ENCODE measurements at places on chromosomes 13 and 19.

- DNase-seq: no peak
Observed at GRCh38 chr13:78102121-78102677, 183.6 kb upstream of the EDNRB start.

- DNase-seq: peak; percentile 30
Observed at GRCh38 chr19:17749912-17750317, 1.4 kb upstream of the FCHO1 start.

DNA sequence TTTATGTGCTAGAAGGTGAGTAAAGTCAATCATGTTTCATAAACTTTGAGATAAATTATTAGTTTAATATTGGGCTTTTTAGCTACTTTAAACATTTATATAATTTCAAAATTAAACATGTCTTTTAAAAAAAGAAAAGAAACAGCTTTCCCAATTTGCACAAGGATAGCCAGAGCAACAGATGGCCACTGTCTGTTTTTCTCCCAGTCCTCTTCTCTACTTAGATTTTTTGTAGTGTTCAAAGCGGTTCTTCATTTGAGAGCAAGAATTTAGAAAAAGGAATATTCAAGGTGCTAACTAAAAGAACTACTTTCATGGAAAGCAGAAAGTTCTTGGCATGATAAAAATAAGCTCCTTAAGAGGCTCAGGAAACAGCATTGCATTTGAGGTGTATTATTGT is 128.3 kb upstream of the MIR17HG start:
- no peak for DNase-seq

DNA sequence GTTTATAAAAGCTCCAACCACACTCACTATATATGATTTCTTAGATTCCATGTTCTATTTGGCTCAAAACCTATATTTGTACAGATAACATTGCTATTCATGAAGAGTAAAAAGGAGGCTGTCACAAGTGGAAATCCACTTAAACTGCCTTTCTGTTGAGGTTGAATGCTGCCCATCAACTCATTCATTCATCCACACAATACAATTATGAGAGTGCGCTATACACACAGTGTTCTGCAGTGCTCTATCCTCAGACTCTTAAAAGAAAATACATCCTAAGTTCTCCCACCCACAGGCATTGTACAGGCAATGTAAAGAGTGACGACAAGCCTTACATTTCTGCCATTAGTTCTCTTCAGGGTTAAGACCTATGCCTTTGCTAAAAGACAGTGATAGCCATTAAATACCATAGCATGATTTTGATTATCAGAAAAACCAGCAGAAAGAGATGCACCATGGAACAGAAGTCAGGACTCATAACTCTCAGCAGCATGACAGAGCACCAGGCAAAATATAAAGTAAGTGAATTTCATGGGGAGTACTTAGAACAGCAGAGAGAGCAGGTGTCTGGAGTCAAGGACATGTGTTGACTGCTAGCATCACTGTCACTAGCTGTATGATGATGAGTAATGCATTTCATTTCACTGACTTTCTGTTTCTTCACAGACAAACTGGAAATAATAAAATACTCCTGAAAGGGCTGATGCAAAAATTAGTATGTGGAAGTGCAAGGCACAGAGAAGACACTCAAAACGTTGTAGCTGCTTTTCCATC is 218.0 kb downstream of the RBM26 start:
- DNase-seq: no peak

DNA sequence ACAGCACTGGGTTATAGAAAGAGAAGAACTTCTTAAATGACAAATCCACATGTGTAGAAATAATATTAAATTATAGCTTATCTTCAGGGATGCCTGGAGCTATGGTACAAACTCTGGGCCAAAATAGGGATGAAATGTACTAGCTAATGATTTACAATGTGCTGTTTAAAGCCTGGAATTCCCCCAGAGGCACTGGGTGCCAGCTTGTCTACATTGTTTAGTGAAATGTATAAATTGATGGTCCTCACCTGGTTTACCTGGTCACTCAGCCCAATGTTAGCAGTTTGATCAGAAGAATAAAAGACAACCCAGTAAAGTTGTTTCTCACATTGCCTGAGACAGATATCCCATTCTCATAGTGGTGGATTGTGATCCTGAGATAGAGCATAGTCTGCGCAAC is 597.2 kb downstream of the DIAPH3 start:
- DNase-seq: no peak

GRCh38 chr13:79901336-79901735 is 420.4 kb downstream of the NDFIP2 start:
- DNase-seq: no peak

GRCh38 chr19:51036519-51036918 is 1.7 kb upstream of the KLK12 start:
- no peak for DNase-seq

GRCh38 chr19:38975214-38975860 is at the start of gene FBXO17:
TSS of gene FBXO17 (minus strand) at chr19:38975742. CDS start at chr19:38950319, 25,423 bp downstream.
- DNase-seq: no peak

DNA sequence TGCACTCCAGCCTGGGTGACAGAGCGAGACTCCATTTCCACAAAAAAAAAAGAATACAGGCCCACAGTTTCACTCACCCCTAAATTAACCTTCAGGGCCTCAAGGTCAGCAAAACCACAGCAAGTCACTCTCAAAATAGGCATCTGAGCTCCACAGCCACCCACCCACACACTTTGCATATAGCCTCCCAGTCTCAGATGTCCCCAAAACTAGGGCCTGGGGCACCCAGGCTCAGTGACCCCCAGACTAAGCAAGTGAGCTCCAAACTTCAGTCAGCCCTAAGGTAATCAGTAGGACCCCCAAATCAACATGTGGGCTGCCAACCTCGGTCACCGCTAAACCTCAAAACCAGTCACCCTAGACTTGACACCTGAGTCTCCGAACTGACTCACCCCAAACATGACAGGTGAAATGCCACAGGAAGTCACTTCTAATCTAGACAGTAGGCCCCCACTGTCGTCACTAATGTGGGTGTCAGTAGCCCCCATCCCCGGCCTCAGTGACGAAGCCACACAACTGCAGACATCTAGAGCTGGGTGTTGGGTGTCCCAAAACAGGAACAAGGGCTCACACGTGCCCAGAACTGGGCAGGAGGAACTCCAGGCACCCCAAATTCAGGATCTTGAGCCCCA is 13.9 kb downstream of the RABAC1 start:
- peak; percentile 90 for DNase-seq

DNA sequence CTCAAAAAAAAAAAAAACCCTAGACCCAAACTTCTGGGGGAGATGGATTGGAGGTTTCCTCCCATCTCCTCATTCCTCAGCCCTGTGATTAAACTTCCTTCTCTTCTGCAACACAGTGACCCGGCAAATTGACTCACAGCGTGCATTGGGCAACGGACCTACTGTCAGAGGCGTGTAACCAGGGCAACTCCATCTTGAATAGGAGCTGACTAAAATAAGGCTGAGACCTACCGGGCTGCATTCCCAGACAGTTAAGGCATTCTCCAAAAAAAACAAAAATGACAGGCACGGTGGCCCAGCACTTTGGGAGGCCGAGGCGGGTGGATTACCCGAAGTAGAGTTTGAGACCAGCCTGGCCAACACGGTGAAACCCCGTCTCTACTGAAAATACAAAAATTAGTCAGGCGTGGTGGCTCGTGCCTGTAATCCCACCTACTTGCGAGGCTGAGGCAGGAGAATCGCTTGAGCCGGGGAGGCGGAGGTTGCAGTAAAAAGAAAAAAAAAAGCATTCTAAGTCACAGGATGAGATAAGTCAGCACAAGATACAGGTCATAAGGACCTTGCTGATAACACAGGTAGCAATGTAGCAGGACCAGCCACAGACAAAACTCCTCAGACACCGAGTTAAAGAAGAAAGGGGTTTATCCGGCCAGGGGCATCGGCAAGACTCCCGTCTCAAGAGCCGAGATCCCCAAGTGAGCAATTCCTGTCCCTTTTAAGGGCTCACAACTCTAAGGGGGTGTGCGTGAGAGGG is 5.4 kb upstream of the NLRP7 start:
- DNase-seq: no peak

GRCh38 chr13:32734511-32734910 is 148.3 kb downstream of the PDS5B start:
- DNase-seq: no peak

DNA sequence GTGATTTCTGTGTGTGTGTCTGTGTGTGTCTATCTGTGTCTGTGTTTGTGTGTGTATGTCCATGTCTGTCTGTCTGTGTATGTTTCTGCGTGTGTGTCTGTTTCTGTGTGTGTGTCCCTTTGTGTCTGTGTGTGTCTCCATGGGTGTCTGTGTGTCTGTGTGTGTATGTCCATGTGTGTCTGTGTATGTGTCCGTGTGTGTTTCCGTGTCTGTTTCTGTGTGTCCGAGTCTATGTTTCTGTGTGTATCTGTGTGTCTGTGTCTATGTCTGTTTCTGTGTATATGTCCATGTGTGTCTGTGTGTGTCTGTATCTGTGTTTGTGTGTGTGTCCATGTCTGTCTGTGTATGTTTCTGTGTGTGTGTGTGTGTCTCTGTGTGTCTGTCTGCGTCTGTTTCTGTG is 276.3 kb upstream of the SOX1 start:
- DNase-seq: no peak

GRCh38 chr13:67140006-67140405 is 90.1 kb downstream of the PCDH9 start:
- DNase-seq: no peak

DNA sequence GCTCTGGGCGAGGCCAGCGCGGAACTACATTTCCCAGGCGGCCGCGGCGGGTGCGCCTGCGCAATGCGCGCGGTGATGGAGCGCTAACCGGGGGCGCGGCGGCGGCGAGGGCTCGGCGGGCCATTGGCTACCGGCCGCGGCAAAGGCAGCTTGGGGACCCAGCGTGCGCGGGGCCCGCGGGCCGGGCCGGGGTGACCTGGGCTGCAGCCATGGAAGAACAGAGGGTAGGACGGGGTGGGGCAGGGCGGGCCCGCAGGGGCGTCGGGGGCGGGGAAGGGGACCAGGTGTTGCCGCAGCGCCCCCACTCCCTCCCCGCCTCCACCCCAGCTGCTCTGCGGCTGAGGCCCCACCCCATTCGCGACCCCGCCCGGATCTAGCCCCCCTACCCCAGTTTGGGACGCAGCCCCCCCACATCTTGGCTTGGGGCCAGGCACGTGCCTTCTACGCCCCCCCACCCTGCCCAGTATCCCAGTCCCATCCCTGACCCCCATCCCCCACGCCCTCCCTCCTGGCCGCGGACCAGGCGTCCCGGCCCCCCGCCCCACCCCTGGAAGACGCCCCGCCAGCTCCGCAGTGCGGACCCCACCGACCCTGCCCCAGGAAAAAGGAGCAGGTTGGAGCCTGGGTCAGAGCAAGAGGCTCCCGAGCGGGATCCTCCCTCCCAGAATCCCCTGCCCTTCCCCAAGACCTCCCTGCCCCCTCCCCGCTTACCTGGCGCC is at the start of gene FSD1:
TSS of gene FSD1 (plus strand) at position 61 of the 719 bp plus-strand sequence. CDS start at position 210, 149 bp downstream.
- peak; percentile 43 for DNase-seq

- DNase-seq: no peak
Observed at GRCh38 chr19:50818859-50819472, 4.6 kb downstream of the KLK1 start.

DNA sequence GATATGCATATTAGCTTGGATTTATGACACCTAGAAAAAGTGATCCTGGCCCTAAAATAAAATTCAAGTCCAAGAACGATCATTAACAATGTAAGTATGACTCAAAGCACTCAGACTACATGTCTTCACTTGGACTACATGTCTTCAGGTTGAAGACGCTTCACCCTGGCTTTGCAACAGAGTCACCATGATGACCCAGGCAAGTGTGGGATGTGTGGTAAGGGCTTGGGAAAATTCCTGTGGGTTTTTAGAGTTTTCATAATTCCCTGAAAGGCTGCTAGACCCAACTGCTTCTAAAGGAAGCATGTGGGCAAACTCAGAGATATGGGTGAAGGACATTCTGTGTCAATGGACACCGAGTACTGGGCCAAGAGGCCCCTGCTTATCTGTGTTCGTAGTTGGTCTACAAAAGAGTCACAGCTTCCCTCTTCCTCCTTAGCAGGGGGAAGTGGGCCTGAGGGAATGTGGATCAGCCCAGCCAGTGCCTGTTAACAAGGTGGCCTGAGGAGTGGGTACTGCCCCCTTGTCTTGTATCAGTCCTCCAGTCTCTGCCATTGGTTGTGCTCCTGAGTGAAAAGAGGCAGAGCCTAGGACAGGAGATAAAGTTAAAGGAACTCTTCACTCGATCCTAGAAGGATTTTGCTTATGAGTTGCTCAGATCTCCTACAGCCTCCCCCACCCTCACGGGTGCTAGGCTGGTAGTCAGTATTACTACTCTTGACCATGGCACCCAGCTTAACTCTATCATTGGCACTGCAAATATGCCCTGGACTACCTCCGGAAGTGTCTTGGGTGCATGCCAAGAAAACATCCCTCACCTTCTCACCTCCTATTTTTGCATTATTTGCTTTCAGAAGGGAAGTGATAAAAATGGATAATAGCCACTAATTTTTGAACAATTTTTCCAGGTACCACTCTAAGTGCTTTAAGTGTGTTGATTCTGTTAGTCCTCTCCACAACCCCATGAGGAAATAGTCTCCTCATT is 406.3 kb downstream of the COG6 start:
- no peak for DNase-seq

DNA sequence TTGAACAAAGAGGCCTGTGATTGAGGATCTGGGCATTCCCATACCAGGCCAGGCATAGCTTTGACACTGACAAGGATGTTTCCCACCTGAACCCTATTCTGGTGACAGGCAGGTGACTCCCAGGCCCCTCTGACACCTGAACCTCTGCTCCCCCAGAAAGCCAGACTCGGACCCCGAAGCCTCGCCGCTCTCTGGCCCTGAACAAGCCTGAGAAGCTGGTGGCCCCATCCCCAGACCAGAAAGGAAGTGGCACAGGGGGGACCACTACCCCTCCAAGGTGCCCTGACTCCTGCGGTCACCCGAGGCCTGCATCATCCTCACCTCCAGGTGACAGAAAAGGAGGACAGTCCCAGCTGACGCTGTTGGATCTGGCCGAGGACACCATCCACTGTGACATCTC is 14.7 kb downstream of the SIX5 start:
- no peak for DNase-seq
